ENCODE measurements at places on chromosomes 3 and 15. TPM values are rescaled to one million over a fixed set of nuclear protein-coding genes. Genes with fewer than 3 reads are reported as not detected.

DENND4A gene
- 27.7 TPM for polyA plus RNA-seq

SLC24A5 gene
- polyA plus RNA-seq, result not detected

DNA sequence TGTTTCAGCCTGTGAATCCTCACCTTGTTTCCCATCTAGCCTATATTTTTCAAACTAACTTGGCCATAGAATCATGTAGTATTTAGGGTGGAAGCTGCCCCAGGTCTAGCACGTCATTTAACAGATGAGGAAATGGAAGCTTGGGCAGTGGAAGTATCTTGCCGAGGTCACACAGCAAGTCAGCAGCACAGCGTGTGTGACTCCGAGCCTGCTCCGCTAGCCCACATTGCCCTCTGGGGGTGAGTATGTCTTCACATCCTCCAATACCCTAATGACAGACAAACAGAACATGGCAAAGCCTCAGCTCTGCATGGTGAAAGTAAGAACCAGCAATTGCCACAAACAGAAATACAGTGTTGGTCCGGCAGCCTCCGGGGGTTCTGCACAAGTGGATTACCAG lies 2.2 kb upstream of the CCR5 start:
- no peaks in the 10 kb centered on the region for H3K4me1 ChIP-seq
- DNase-seq, result peak; percentile 29
- H3K27me3 ChIP-seq, result no peaks in the 10 kb centered on the region
- H3K36me3 ChIP-seq, result no peaks in the 10 kb centered on the region

DNA sequence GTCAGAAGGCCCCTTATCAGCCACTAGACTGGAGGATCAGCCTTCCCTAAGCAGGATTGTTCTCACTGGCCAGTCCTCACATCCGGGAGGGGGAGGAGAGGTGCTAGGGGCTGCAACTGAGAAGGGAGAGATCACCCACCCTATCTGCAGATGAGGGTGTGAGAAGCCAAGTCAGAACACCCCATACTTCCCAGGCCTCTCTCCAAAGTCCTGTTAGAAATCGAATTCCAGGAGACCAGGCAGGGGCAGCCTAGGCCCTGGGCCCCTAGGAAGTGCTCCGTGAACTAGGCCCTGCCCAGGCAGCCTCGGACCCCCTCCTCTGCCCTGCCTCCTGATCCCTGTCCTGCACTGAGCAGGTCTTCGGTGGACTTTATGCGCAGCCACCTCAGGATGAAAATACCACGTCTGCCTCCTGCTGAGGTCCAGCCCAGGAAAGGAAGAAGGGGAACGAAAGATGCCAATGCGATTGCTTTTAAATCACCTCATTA lies 933 bp downstream of the DZIP1L start:
- no peaks in the 10 kb centered on the region for H3K36me3 ChIP-seq
- peak overlapping the region; percentile 24 for H3K27ac ChIP-seq
- DNase-seq, result peak; percentile 11
- no peaks in the 10 kb centered on the region for H3K4me1 ChIP-seq

DNA sequence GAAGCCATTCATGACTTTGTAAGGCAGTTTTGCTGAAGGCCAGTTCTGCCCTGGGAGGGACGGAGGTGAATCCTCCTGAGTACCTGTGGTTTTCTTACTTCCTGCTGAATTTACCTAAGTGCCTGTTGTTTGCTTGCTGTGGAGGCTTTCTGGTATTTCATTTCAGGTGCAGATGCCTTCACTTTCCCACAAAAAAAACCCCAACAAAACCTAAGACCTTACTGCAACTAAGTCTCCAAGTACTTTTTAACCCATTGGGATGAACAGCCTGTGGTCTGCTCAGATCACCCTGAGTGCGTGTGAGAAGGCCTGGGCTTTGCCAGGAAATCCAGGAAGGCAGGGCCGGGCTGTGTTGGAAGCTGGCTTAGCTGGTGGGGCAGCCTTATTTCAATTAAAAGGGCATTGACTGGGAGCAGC lies 65.3 kb downstream of the IGF1R start:
- no peak overlapping the region for H3K27ac ChIP-seq
- H3K27me3 ChIP-seq, result no peaks in the 10 kb centered on the region
- peaks cover 16% of the 10 kb centered on the region for H3K36me3 ChIP-seq
- DNase-seq, result no peak
- no peaks in the 10 kb centered on the region for H3K4me1 ChIP-seq

DNA sequence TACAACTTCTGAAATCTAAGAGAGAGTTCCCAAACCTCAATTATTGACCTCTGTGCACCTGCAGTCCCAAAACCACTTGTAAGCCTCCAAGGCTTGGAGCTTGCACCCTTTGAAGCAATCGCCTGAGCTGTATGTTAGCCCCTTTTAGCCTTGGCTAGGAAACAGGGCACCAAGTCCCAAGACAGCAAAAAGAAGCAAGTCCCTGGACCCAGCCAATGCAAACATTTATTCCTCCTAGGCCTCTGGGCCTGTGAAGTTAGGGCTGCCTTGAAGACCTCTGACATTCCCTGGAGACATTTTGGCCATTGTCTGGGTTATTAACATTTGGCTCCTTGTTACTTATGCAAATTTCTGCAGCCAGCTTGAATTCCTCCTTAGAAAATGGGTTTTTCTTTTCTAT lies 26.9 kb upstream of the ARRDC4 start:
- no peak for DNase-seq
- no peaks in the 10 kb centered on the region for H3K36me3 ChIP-seq

- no peaks in the 10 kb centered on the region for H3K4me1 ChIP-seq
- H3K36me3 ChIP-seq, result peaks cover 60% of the 10 kb centered on the region
- no peak overlapping the region for H3K27ac ChIP-seq
- DNase-seq, result no peak
These were observed 330.7 kb upstream of the TPM1 start for GRCh38 chr15:62711691-62712454.

GRCh38 chr15:58214591-58215340 lies 76.6 kb downstream of the AQP9 start:
- no peak for DNase-seq
- no peaks in the 10 kb centered on the region for H3K4me1 ChIP-seq
- H3K27me3 ChIP-seq, result no peaks in the 10 kb centered on the region
- H3K27ac ChIP-seq, result no peak overlapping the region
- H3K36me3 ChIP-seq, result no peaks in the 10 kb centered on the region

- H3K27me3 ChIP-seq, result no peaks in the 10 kb centered on the region
- H3K27ac ChIP-seq, result peak overlapping the region; percentile 25
- no peak overlapping the region for H3K4me3 ChIP-seq
- peaks cover 46% of the 10 kb centered on the region for H3K36me3 ChIP-seq
These were observed 33.1 kb downstream of the RAB11A start for GRCh38 chr15:65902373-65902772.

DNA sequence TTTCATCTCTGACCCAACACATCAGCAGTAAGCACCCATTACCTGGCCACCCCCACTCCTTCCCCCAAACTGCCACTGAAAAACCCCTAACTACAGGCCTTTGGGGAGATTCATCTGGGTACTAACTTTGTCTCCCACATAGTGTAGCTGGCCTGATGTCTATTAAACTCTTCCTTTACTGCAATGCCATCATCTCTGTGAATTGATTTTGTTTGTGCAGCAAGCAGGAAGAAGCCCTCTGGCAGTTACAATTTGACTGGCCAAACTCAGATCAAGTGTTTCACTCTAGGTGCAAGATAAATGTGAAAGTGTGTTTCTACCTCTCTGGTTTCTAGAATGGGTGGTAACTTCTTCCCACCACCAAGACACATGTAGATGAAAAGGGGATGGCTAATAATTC lies 26.7 kb upstream of the OR5K4 start:
- no peak overlapping the region for H3K4me3 ChIP-seq
- peaks cover 2% of the 10 kb centered on the region for H3K27me3 ChIP-seq
- no peaks in the 10 kb centered on the region for H3K36me3 ChIP-seq
- DNase-seq, result no peak
- no peaks in the 10 kb centered on the region for H3K4me1 ChIP-seq

DNA sequence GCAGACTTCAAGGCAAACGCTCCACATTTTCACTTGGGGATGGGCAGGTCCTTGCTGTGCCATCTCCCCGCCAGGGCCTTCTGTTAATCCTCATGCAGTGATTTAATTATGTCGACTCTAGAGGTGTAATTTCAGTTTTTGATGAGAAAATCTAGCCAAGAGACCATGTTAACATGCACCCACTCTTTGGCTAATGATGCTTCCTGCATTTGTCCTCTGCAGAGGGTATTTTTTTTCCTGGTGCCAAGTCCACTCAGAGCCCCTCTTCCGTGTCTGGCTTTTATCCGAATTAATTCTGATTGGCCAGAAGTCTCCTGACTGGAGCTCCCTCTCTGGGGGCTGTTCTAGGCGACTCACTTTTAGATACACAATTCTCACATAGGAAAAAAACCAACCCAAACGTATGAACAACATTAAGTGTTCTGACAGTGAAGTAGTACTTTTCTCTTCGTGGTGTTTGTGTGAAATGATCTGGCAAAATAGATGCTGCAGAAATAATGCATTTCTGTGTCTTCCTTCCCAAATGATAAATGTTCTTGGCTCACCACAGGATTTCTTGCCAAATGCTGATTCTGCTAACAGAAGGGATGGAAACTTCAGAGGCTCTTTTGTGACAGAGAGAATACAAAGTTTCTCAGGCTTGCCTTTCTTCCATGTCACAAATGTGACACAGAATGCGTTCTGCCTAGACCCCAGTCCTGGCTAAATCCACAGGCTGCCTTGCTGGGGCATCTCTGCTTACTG lies 190.0 kb downstream of the CACNA2D3 start:
- peaks cover 2% of the 10 kb centered on the region for H3K27me3 ChIP-seq
- no peaks in the 10 kb centered on the region for H3K36me3 ChIP-seq
- H3K4me1 ChIP-seq, result no peaks in the 10 kb centered on the region
- H3K27ac ChIP-seq, result no peak overlapping the region
- no peak for DNase-seq
- no peak overlapping the region for H3K4me3 ChIP-seq

DNA sequence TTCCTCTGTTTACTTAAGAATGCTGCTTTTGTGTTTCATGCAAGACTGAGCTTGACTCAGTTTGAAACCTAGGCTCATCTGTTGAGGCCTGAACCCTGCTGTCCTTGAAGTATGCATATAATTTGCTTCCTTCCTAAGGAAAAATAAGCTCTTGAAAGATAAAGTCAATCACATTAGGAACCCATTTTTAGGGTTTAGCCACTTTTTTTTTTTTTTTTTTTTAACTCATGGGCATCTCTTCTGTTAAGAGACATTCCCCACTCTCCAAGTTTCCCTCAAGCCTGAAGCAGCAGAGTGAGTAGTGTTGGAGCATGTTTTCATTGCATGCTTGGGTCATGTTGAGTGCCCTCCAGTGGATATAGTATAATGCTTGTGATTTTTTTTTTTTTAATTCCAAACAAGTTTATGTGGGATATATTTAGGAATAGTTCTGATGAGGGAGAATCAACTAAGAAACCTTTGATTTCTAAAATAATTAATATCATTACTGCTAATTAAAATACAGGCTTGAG lies 3.6 kb downstream of the CTNNB1 start:
- H3K27me3 ChIP-seq, result no peaks in the 10 kb centered on the region
- peaks cover 22% of the 10 kb centered on the region for H3K4me1 ChIP-seq
- DNase-seq, result peak; percentile 20

DNA sequence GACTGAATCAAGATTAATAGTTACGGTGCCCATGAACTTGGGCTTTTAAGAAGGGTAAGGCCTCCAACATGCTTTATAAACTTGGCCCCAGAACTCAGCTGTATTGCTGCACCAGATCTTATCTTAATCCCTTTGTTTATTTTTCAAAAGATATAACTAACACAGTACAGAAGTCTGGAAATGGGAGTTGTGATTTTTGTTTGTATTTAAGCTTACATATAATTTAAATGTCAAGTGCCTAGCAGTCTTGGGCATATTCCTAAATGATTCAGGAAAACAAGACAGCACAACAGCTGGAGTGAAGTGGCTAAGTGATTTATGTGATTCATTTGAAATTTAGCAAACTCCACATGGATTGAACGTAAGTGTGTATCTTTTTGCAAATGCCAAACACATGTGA lies 56.2 kb downstream of the NBEAL2 start:
- H3K4me3 ChIP-seq, result no peak overlapping the region
- H3K4me1 ChIP-seq, result no peaks in the 10 kb centered on the region
- H3K36me3 ChIP-seq, result peaks cover 64% of the 10 kb centered on the region
- H3K27me3 ChIP-seq, result no peaks in the 10 kb centered on the region
- DNase-seq, result peak; percentile 15
- no peak overlapping the region for H3K27ac ChIP-seq

GRCh38 chr3:56952061-56952460 lies 108.4 kb upstream of the SPATA12 start:
- H3K4me3 ChIP-seq, result no peak overlapping the region
- no peak for DNase-seq
- H3K27me3 ChIP-seq, result no peaks in the 10 kb centered on the region
- no peaks in the 10 kb centered on the region for H3K4me1 ChIP-seq
- no peak overlapping the region for H3K27ac ChIP-seq
- H3K36me3 ChIP-seq, result no peaks in the 10 kb centered on the region

DNA sequence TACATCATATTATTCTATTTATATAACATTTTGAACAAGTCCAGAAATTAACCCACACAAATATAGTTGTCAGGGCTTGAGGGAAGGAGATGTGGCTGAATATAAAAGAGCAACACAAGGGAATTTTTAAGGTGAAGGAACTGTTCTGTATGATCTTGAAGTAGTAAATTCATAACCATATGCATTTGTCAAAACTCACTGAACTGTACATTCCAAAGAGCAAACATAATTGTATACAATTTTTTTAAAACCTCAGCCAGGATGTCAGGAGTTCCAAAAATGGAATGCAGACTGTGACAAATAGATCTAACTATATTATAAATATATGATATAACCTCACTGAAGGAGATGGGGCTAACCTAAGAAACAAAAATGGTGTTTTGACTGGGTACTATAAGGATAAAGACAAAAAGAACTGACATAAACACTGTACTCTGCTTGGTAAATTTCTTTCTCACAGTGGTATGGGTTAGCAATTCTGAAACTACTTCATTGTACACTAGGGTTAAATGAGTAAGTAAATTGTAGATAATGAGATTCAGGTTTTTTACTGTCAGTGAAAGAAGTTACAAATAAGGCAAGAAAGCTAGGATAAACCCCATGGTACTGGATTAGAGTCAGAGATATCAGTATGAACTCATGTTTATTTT lies 14.4 kb downstream of the GOLGB1 start:
- H3K4me3 ChIP-seq, result no peak overlapping the region
- H3K27me3 ChIP-seq, result no peaks in the 10 kb centered on the region
- DNase-seq, result no peak
- no peaks in the 10 kb centered on the region for H3K4me1 ChIP-seq
- no peak overlapping the region for H3K27ac ChIP-seq

GRCh38 chr3:149604125-149604875 lies 53.5 kb downstream of the WWTR1 start:
- DNase-seq, result no peak
- no peaks in the 10 kb centered on the region for H3K27me3 ChIP-seq
- H3K4me1 ChIP-seq, result peaks cover 23% of the 10 kb centered on the region
- no peak overlapping the region for H3K27ac ChIP-seq
- H3K4me3 ChIP-seq, result no peak overlapping the region

- H3K27ac ChIP-seq, result no peak overlapping the region
- H3K4me1 ChIP-seq, result no peaks in the 10 kb centered on the region
- DNase-seq, result no peak
- H3K27me3 ChIP-seq, result no peaks in the 10 kb centered on the region
- no peak overlapping the region for H3K4me3 ChIP-seq
These were observed 150.9 kb downstream of the FMN1 start for GRCh38 chr15:33043636-33044035.
